Stimulated activated CD4-positive, alpha-beta T cell treated with anti-CD3 and anti-CD28 coated beads, Interleukin-1b, Interleukin-23, amount 100 ng/mL, for 1 hour (primary cell): ENCODE measurements at places on chromosomes 3 and 15.

DNA sequence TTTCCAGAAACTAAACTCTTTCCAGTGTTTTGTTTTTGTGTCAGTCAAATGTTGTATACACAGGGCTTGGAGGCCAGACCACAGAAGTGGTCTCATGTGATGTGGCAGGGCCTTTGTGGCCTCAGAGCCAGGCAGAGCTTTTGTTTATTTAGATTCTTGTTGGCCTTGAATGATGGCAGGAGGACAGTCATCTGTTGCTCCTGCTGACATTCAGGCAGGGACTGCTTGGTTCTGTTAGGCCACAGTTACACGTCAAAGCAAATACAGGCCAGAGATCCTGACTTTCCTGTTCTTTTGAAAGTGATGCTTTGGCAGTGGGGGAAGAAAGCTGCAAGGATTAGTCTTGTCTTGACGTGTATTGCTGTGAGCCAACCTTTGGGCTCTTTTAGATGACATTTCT, 325.1 kb downstream of the CACNA2D3 start:
- no peak for DNase-seq

DNA sequence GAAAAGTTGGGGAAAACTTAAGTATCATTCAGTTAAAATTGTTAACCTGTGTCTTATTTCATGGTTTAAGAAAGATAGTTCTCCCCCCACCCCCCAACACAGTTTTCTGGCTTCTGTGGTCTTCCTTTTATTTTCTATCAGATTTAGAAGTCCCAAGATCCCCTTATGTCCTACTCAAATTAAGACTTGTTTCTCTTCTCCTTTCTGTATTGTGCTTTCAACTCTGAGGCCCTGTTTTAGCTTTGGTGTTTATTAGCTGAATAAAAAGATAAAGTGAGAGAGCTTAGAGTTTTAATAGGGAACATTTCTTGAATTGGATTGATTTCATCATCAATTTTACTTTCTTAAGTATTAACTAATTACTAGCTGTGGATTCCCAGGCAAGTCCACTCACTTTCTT, 62.6 kb downstream of the AKAP13 start:
- DNase-seq = no peak

DNA sequence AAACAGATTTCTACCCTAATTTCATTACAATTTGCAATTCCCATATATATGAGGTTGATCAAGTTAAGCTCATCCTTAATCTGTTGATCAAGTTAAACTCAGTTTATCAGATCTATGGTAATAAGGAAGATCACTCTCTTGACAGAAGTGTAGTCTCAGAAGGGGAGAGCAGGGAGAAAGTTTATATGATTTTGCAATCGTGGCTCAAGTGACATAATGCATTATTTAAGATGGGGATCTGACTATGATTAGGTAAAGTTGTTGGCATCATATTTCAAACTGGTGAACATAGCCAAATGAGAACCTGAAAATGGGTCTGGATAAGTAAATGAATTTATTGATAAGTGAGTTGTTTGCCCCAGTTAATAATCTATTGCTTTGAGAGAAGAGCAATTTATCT, 995.3 kb downstream of the OTOL1 start:
- no peak for DNase-seq

DNA sequence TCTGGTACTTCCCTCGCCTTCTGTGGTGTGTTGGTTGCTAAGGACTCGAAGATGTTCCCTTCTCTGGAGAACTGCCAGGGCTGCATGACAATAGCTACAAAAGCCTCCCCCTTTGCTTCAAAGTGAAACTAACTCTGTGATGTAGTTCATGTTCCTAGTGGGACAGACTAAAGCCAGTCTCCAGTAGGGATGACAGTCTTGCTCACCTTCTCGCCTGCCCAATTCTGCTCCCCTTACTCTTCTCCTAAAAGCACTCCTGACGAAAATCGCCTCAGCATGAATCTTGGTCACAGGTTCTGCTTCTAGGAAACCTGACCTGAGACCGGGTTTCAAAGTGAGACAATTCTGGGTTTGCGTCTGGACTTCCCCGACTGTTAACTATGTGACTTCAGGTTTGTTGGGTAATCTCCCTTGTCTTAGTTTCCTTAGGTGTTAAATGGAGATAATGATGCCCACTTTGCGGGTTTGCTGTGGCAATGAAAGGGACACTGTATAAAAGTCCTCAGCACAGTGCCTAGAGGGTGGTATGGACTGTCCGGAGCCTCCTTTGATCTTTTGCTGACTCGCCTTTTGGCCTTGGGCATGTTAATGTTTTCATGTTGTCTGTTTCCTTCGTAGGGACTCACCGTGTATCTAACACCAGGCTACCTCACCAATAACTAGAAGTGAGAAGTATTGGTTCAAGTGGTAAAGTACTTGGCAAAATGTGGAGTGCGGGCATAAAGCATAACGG, 24.9 kb upstream of the THRB start:
- no peak for DNase-seq

DNA sequence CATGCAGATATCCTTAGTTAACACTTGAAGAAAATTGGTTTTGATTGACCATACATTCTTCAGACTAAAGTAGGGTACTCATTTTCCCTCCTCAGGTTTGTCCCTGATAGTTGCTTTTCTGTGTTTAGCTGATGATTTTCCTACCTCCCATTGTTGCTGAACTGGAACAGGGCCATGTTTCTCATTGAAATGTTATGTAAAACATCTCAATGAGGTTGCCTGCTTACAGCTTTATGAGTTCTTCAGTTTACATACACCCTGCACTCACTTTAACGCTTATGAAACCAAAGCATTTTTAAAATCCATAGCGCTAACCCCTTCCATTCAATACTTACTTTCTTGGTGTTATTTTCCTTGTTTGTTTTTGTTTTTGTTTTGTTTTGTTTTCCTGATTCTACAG, 61.9 kb downstream of the HMG20A start:
- no peak for DNase-seq

- DNase-seq = no peak
Measured at GRCh38 chr15:28904541-28905315, 19.0 kb downstream of the APBA2 start.

DNA sequence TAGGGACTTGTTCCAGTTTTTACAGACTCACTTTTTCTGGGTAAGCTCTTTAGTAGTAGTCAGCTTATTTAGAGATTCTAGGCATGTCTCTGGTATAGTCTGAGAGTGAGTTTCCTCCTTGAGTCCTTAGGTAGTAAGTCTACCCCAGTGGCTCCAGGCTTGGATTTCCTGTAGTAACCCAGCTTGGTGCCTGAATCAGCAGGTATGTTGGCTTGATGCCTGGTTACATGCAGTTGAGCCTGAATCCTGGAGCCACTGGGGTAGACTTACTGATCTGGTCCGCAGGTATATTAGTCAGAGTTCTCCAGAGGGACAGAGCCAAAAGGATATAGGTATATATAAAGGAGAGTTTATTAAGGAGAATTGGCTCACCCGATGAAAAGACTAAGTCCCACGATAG, 85.8 kb upstream of the RBMS3 start:
- DNase-seq = no peak

- no peak for DNase-seq
Measured at GRCh38 chr3:128127236-128127635, 3.6 kb upstream of the RUVBL1 start.

GRCh38 chr3:117587416-117587815, 877.8 kb downstream of the TUSC7 start:
- no peak for DNase-seq

DNA sequence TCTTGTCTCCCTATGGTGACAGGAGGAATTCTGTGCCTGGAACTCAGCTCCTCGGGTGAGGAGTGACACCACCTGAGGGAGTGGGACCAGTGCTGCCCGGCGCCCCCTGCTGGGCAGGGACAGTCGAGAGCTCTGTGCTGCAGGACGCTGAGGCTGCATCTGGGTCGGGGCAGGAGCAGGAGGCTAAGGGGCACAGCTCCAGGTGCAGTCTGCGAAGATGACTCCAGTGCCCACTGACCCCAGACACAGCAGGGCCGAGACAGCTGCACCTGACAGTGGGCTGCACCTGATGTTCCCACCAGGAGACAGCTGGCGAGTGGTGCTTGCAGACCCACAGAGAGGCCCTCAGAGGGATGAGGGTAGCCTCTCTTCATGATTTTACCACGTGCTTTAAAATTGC, 152.9 kb downstream of the ATP10A start:
- DNase-seq = no peak

DNA sequence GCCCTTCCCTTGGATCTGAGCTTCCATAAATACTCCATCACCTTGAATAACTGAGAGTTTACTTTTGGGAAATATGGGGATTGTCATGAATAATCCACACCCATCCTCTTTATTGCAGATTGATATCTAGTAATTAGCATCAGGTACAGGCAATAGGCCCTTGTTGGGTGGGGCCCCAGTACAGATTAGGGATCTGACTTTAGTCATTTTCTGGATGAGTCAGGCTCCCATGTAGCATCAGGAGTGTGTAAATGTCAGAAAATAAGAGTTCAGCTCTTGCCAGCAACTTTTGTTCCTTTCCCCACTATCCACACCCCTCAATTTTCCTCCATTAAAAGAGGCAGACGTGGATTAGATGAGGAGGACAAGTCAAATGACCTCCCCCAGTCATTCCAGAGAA, 17.7 kb upstream of the SNRK start:
- no peak for DNase-seq

GRCh38 chr3:10508619-10509260, 3.4 kb upstream of the ATP2B2 start:
- no peak for DNase-seq

DNA sequence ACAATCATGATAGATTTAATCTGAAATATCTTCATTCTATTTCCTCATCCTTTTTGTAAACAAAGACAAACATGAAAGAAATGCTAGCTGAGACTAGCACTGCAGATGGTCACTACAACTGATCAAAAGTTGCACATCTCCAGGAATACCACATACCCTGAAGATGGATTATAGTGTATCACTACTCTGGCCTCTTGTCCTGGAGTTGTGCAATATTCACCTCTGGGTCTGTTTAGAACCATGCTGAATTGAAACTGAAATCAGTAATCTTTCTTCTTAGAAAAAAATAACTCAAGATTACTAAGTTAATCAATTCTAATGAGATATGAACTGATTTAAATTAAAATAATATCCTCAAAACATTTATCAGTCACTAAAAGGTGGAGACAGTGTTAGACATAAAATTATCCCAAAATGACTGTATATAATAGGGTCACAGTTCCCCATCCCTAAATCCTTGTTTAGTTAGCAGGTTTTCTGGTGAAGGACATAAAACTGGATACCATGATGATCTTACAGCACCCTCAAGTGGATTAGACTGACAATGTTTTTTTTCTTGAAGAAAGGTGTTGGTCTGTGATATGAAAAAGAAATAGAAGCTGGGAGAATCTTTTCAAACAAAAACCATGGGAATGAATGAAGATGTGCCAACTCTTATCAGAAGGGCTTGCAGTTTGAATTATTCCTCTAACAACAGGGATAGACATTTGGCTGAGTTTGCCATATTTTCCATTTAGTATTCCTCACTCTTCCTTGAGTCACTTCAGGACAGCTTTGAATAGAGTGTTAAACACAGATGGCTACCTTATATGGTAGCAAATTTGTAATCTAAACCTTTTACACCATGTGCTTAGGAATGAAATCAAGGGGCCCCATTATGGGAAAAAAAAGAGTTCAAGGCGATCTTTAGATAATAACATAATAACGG, 7.1 kb upstream of the TTC14 start:
- no peak for DNase-seq

GRCh38 chr3:58508437-58508836, 16.5 kb downstream of the KCTD6 start:
- DNase-seq = no peak

- DNase-seq = no peak
Measured at GRCh38 chr3:46585799-46586693, 19.9 kb upstream of the LRRC2 start.

DNA sequence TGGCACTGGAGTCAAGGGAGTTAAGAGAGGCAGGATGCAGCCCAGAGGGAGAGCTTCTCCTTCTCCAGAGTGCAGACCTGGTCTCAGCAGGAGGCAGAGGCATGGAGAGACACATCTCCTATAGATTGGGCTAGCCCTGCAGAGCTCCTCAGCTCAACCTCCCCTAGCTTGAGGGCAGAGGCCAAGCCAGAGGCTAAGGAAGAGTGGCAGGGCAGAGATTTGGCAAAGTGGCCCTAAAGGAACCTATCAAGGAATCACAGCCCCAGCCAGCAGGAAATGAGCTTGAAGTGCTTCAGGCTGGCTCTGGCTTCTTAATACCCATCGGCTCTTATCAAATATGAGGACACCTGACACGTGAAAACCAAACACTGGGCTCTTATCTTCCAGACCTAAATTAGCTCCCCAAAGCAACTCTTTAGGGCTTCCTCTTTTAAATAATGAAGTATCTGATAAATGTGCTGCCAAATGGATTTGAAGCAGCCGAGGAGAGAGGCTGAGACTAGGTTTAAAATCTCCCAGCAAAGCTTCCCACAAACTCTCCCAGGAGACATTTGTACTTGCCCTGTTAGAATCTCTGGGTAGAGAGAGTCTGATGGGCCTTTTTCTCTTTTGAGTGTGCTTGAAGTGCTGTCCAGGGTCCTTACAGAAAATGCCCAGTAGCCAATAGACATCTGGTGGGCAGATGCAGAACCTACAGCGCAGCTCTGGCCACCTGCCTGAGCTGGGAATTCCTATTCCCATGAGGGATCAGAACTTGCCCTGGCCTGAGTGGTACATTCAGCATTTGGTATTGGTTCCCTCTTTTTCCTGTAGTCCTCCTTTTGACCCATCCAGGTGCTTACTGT, 271.4 kb downstream of the CLSTN2 start:
- DNase-seq = no peak

GRCh38 chr3:189099505-189100290, 72.1 kb upstream of the TPRG1 start:
- DNase-seq = no peak

DNA sequence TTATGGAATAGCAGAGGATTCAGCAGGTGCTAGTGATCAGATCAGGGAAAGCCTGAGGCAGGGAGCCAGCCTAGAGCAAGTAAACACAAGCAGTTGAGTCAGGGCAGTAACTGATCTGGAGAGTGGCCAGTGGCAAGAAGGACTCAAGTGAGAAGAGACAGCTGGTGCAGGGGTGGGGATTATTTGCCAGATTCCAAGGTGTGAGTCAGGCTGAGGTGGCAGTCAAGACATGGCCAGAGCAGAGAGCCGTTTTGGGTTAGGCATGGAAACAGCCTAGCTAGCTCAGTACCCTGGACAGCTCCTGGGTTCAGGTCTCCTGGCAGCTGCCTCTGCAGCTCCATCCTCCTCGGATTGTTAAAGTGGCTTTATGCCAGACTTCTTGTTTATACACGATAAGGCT, 281.9 kb upstream of the ONECUT1 start:
- no peak for DNase-seq

GRCh38 chr15:91793771-91794170, 59.7 kb upstream of the SLCO3A1 start:
- DNase-seq = no peak

DNA sequence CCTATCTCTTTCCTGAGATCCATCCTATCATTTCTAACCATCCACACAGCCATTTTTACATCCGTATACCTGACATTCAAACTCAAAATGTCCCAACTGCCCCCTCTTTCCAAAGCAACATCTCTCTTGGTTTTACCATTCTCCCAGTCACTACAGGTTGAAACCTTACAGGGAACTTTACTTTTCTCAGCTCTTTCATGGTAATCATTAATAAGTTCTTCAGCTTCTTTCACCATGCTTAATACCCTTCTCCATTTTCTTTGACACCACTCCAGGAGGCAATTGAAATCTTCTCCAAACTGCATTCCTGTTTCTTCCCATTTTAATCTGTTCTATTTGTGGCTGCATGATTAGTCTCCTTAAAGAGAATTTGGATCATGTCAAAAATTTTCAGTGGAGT, 352.5 kb downstream of the GAP43 start:
- DNase-seq = no peak

GRCh38 chr3:107308716-107309115, 68.5 kb upstream of the CCDC54 start:
- no peak for DNase-seq

- DNase-seq = no peak
Measured at GRCh38 chr3:190494907-190495306, 19.0 kb upstream of the IL1RAP start.

GRCh38 chr3:4996771-4997291, 17.6 kb downstream of the BHLHE40 start:
- no peak for DNase-seq
